ENCODE measurements at places on chromosomes 16 and 17. TPM values are rescaled to one million over a fixed set of nuclear protein-coding genes. Genes with fewer than 3 reads are reported as not detected.

GRCh38 chr17:75888484-75888883, 8.3 kb downstream of the TRIM65 start:
- DNase-seq, result no peak

Gene NPIPB13
- 0.79 TPM for total RNA-seq

DNA sequence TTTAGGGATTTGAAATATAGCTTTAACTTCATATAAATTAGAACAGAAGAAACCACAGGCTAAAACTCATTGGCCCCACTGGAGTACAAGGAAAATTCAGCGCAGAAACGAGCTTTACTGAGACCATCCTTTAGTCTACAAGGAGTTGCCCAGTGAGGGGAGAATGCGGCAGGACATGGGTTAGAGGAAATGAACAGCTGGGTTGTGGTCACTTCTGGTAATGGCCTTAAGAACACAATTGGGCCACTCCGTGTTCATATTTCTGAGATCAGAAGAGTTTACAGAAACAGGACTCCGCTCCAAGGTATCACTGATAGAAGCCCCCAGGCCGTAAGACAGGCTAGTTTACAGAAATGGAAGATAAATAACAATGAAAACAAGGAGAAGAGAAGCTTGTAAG, 188.3 kb downstream of the ZFHX3 start:
- no peak for DNase-seq

DNA sequence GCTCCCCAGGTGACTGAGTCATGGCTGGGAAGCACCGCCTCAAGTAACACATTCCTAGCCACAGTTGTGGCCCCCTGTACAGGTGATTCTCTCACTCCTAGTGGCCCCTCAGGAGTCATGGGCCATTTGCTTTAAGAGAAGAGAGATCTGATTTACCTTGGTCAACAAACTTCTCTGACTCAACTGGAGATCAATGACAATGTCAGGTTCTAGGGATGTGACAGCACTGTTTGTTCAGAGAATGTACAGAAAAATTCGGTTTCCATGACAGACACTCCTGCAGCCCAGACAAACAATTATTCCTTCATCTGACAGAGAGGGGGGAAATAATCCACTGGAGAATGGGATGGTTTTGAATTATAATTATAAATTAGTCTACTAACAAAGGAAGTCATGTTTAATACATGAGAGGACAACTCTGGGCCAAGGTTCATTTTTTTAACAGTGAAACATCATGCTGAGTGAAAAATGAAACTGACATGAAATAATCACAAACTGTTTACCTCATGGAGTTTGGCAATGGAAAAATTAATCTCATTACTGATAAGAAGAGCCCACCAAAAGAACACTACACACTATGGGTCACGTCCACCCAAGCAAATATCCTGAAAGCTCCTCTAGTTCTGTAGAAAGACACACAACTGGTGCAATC, 9.7 kb downstream of the ERN1 start:
- no peak for DNase-seq

DNA sequence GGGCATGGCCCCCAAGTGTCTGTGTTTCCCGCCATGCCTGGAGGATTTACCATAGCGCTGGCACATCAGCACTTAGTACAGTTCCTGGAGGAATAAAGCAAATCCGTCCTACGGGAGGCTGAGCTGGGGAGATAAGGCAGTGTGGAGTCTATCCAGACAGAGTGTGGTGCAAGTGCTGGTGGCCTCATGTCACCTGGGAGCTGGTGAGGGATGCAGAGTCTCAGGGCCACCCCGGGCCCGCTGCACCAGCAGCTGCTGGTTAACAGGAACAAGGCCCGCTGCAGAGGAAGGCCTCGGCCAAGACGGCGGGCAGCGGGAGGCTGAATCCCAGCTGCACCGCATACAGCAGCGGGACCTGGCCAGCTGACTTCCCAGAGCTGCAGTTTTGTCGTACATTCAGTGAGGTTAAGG, 57.3 kb upstream of the CDC42EP4 start:
- DNase-seq, result no peak

GRCh38 chr17:7839876-7840261, 5.9 kb downstream of the KDM6B start:
- DNase-seq, result no peak

DNA sequence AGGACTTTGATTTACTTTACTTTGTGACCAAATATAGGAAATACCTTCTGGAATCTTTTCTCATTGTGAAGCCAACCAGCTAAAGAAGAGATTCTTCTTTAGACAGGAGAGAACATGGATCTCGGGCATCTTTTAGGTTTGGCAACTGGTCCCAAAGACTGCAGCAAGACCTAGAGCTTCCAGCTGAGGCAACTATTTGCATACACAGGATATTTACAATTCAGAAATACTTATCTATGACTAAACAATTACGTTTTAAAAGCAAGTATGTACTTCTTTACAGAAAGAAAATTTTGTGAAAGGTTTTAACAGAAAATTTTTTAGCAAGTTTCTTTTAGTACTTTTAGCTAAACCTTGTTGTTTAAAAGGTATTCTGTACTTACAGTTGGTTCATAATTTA, 106.5 kb downstream of the MAP2K4 start:
- no peak for DNase-seq

Gene PLEKHG4
- total RNA-seq, result 1.8 TPM

Measured in HT1080 (cell line).